ENCODE measurements at places on chromosomes 5 and 9.

DNA sequence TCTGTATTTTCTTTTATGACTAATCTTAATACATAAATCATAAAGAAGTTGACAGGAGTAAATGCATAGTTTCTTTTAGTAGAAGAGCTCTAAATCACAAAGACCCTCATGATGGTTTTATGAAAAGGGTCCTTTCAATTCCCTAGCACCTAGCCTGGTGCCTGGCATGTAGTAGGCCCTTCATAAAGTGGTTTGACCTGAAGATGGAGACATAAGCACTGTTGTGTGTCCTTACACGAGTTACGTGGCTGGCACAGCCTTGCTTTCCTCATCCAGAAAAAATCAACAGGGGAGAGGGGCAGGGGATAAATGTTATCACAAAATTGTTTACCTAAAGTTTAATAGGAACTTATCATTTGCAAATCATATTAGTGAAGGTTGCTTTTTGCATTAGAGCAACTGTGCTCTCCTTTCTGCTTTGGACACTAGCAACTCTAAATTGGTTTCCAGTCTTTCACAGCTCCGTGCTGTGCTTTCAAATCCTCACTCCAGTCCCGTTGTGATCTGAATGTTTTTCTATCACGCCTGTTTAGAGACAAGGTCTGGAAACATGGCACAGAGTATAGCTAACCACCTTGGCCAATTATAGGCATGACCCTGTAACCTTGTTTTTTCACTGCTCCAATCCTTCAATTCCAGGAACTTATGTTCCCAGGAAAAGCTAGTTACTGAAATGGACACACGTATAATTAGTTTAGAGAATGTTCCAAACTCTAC, 55.7 kb downstream of the ARL15 start:
- no peak for DNase-seq

DNA sequence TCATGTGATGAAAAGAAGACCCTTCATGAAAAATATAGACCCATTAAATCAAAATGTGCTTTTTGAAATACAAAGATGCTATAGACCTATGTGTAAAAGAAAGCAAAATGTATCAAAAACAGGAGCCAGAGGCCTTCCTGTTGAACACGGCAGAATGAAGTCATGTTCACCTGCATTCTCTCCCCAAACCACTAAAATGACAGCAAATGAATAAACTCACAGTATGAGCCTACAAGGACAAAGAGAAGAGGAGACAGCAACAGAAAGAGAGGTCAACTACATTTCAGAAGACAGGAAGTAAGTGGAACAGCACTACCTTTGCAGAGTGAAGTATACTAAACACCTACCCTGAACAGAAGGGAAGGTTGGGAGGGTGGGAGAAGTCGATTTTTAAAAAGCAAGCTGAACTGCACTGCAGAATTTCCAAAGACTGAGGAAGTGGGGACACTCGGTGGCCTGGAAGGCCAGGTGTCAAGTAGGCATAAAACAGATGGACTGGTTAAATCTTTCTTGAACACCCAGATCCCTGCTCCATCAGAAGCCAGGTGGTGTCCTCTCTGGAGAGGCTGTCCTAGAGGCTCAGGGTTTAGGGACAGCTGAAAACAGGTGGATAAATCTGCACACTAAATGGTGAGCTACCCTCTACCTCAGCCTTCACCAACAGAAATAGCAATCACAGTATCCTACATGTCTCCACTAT, 48.9 kb downstream of the MED27 start:
- no peak for DNase-seq

- no peak for DNase-seq
Observed at GRCh38 chr9:127495884-127496555, 44.7 kb downstream of the LRSAM1 start.

DNA sequence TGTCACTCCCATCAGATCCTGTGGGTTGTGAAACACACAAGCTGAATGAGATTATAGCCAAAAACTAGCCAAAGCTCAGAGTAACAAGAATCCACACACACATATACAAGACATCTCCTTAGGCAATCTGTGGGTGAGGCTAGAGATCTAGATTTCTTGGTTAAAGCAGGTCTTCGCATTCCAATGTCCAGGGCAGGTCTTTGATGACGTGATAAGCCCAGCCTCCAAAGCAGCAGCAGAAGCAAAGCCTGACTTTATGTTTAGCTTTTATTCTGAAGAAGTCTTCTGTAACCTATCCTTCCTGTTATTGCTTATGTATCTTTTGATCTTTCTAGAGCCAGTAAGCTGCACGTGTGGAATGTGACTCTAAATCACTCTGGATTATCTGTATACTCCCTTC, 199.1 kb upstream of the SLC30A5 start:
- DNase-seq = no peak

- no peak for DNase-seq
Observed at GRCh38 chr9:35695943-35696401, 6.2 kb upstream of the TPM2 start.

Data from renal pelvis (tissue), 12 donors.